ENCODE measurements at places on chromosomes 1 and 21.

- H3K36me3 ChIP-seq = no peaks in the 10 kb centered on the region
- no peaks in the 10 kb centered on the region for H3K27me3 ChIP-seq
- no peak overlapping the region for H3K4me3 ChIP-seq
- no peak overlapping the region for H3K27ac ChIP-seq
- no peak for DNase-seq
These were observed 180.8 kb downstream of the PLPPR4 start for GRCh38 chr1:99445071-99445470.

- peak overlapping the region; percentile 26 for H3K27ac ChIP-seq
- H3K36me3 ChIP-seq = peaks cover 11% of the 10 kb centered on the region
- no peak for DNase-seq
- peaks cover 14% of the 10 kb centered on the region for H3K27me3 ChIP-seq
These were observed 4.1 kb downstream of the COL6A1 start for GRCh38 chr21:45985471-45986315.

GRCh38 chr1:69929308-69930057 lies 275.9 kb downstream of the LRRC40 start:
- H3K27me3 ChIP-seq = no peaks in the 10 kb centered on the region
- no peak overlapping the region for H3K27ac ChIP-seq
- peaks cover 2% of the 10 kb centered on the region for H3K36me3 ChIP-seq
- H3K4me1 ChIP-seq = no peaks in the 10 kb centered on the region
- no peak overlapping the region for H3K4me3 ChIP-seq
- DNase-seq = no peak

DNA sequence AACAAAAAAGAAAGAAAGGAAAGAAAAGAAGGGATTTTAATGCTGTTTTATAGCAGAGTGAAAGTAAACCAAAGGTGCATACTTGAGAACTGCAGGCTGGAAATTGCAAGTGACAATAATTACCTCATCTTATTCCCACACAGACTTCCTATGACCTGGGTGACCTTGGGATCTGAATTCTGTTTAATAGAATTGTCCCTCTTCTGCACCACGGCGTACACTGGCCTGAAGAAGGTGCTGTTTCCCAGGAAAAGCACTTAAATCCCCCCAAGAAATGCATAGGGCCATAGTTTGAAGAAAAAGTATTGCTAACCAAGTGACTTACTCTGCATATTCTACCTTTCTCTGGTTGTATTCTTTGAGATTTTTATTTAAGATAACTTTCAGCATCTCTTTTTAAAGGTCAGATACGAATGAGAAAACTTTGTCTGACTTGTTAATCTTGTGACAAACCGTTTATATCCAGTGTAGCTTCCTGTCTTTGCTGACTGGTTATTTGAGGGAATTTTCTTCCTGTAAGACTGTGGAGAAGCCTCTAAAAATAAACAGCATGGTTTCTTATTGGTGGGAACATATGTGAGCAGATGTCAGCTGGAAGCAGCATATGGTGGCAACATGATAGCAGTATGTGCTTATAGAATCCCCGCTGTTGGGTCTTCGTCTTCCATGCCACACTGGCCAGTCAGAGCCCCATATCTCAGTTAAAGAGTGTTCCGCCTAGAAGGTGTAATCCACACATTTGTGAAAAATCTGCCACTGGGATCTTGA lies 16.3 kb downstream of the TGFB2 start:
- H3K36me3 ChIP-seq = peaks cover 3% of the 10 kb centered on the region
- H3K4me1 ChIP-seq = peaks cover 41% of the 10 kb centered on the region
- H3K27me3 ChIP-seq = no peaks in the 10 kb centered on the region
- H3K27ac ChIP-seq = peak overlapping the region; percentile 73

DNA sequence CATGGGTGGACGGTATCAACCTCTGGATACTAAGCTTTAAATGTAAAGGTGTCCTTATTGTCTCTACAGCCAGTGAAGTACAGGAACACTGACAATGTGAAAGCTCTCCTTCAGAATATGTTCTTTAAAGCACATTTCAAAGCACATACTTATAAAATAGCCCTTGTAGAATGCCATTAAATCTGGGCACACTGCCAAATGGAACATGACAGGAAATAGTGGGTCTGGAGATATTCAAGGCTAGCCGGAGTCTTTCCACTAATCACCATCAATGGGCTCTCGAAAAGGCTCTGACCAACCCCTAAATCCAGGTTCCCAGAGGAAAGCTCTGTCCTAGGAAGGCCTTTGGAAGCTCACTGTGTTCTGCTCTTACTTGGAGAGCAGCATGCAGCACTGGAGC lies 46.6 kb downstream of the PLD5 start:
- H3K4me1 ChIP-seq = peaks cover 20% of the 10 kb centered on the region
- no peaks in the 10 kb centered on the region for H3K27me3 ChIP-seq
- no peak for DNase-seq
- no peaks in the 10 kb centered on the region for H3K36me3 ChIP-seq
- H3K4me3 ChIP-seq = no peak overlapping the region
- H3K27ac ChIP-seq = peak overlapping the region; percentile 32

DNA sequence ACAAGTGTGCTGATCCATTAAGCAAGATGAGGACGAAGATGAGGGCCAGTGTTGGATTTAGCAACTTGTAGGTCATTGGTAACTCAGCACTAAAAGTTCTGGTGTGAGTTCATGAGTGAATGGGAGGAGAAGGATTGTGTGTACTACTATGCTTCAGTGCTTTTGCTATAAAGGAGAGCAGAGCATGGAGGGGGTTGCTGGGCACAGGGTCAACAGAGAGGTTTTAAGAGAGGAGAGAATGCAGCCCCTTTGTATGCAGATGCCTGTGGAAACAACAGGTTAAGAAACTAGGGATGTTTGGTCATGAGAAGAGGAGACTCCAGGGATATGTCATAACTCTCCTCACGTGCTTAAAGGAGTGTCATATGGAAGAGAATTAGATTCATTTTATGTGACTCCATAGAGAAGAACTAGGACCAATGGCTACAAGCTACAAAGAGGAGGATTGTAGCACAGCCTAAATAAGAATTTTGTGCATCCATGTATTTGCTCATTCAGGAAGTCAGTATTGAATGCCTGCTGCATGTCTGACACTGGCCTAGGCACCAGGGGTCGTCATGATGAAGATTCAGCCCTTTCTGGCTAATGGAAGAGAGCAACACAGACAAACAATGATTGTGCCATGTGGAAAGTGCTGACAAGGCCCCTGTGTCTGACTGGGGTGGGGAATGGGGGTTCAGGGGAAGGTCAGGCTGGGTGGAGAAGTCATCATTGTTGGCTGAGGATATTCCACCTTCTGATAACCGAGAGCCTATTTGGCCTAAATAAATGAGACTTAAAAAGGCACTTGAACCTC lies 53.5 kb downstream of the KIRREL1 start:
- H3K36me3 ChIP-seq = peaks cover 9% of the 10 kb centered on the region
- peaks cover 32% of the 10 kb centered on the region for H3K4me1 ChIP-seq
- no peaks in the 10 kb centered on the region for H3K27me3 ChIP-seq
- H3K27ac ChIP-seq = peak overlapping the region; percentile 22
- H3K4me3 ChIP-seq = no peak overlapping the region

DNA sequence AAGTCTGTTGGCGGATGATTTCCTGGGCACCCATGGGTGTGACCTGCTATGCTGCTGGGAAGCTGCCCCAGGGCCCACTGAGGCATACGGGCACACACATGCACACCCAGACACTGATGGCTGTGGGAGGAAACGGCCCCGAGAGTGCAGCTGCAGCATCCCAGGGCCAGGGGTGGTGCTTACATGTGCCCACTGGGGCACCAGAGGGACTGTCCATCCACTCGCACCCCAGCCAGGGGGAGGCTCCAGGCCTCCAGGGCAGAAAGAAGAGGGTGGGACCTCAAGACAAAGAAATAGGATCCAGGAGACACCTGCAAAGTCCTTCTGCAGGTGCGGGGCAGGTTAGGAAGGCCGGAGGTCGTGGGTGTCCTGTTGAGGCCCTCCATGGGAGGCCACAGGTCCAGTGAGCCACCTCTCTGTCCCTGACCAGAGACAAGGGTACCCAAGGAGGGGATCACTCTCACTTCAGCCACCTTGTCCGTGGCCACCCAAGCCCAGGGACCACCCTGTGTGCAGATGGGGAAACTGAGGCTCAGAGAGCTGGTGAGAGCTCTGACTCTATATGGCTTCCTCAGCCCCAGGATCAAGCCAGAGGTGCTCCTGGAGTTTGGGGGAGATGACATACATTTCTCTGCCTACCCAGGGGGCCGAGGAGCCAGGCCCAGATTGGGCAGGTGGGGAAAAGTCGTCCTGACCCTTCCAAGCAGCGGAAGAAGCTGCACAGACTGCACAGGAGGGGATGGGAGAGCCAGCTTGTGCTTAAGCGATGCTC lies 57.1 kb downstream of the WNT9A start:
- H3K4me3 ChIP-seq = no peak overlapping the region
- no peaks in the 10 kb centered on the region for H3K36me3 ChIP-seq
- no peaks in the 10 kb centered on the region for H3K27me3 ChIP-seq
- H3K4me1 ChIP-seq = peaks cover 48% of the 10 kb centered on the region
- no peak for DNase-seq
- no peak overlapping the region for H3K27ac ChIP-seq
